ENCODE measurements at places on chromosomes 7 and 10. TPM values are rescaled to one million over a fixed set of nuclear protein-coding genes. Genes with fewer than 3 reads are reported as not detected.

Gene NPC1L1
- not detected for polyA plus RNA-seq

Gene SAP25
- 0.38 TPM for polyA plus RNA-seq

Gene MBL2
- polyA plus RNA-seq, result not detected

Gene PIK3AP1
- 92.4 TPM for polyA plus RNA-seq

Gene TRIM56
- 10.3 TPM for polyA plus RNA-seq

Gene INHBA
- not detected for polyA plus RNA-seq

Gene ZNF37A
- 8.1 TPM for polyA plus RNA-seq

Gene CUBN
- polyA plus RNA-seq, result not detected

Gene TAS2R16
- polyA plus RNA-seq, result not detected

Data from GM12878 (cell line).